ENCODE measurements at places on chromosomes 7 and 10.

- no peak for DNase-seq
These were observed 558.7 kb upstream of the FOXK1 start for GRCh38 chr7:4123346-4123745.

GRCh38 chr7:15228831-15229230 is 326.3 kb upstream of the DGKB start:
- DNase-seq = no peak

GRCh38 chr7:11831736-11832495 is at the start of gene THSD7A:
Gene THSD7A (minus strand): TSS chr7:11832198. CDS start chr7:11831946, 252 bp downstream.
- no peak for DNase-seq

DNA sequence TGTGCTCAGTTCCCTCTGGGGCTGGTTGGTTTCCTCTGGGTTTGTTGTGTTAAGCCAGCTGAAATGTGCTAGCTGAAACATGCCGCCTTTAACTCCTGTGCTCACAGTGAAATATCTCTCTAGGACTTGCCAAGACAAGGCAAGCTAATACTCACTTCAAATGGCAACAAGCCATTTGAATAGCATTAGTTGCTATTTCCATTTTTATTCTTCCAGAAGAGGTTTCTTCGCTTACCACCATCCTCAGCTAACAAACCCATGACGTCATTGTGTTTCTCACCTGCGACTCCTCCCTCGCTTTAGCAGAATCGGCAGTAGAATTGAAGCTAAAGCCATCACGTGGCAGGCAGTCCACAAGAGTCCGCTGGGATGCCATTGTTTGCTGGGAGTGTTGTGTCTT is 61.3 kb downstream of the ZNF22 start:
- no peak for DNase-seq

DNA sequence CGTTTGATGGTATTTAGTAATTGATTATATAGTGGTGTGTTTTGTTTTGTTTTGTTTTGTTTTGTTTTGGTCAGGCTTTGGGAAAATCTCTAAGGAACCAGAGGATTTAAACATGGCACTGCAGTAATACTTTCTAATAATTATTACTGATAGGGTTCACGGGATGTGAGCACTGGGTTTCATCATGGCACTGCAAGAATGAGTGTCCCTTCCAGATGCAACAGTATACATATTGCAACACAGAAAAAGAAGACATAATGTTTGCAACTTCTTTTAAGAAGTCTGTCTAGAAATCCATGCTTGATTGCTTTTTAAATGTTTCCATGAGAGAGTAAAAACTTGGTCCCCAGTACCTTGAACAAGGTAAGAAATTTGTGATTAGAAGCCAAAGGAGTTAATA is 2.2 kb upstream of the CDCA7L start:
- no peak for DNase-seq

DNA sequence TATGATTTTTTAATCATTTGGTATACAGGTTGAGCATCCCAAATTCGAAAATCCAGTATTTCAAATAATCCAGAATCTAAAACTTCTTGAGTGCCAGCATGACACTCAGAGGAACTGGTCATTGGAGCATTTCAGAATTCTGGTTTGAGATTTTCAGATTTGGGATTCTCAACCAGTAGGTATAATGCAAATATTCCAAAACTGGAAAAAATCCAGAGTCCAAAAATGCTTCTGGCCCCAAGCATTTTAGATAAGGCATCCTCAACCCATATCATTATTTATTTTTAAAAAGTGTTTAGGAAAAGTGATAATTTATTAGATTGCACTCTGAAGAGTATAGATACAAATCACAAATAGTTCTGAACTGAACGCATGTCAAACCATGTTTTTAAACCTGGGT is 120.7 kb downstream of the VPS50 start:
- no peak for DNase-seq

GRCh38 chr7:99112097-99112496 is 31.8 kb downstream of the SMURF1 start:
- no peak for DNase-seq

DNA sequence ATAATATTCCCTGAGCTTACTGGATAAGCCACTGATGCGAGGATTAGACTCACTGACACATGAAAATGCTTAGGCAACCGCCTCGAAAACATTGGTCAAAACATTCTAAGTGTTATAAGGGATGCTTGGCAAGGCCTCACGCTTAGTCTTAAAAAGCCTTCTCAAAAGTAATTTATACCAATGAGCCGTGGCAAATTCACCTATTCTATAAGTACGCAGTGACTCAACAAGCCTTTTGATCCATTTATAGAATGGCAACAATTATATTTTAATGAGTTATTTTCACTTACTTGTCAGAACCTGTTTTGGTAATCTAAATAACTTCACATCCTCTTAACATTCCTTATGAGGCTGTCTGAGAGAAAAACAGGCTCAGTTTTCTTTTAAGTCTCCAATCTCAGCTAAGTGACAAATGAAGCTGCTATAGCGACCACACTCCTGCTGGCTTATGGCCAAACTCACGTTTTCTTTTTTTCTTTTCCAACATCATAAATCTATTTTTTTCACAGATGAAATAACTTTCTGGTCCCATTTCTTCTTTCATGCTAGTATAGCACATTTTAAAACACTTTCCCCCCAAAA is 121.2 kb upstream of the AFAP1L2 start:
- no peak for DNase-seq

DNA sequence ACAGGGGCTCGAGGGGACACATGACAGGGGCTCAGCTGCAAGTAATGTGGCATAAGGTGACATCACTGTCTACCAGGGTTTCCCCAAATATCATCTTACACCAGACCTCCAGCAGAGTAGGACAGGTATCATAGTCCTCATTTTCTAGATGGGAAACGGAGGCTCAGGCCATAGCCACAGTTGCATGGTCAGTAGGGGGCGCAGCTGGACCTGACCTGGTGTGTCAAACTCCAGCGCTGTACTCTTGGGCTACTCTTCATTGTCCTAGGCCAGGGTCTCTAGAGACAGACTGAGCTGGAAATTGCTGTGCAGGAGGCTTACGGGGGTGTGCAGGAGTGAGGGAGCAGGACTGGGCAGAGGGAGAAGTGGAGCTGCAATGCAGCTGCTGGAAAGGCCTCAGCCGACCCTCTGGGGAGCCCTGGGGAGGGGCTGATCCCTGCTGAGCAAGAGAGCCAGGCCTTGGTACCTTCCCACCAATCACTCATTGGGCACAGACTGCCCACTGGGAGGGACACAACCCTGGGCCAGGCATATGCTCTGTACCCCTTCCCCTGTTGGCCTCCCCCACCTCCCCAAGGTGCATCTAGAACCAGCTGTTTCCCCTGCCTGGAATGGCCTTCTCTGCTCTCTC is 89.9 kb downstream of the CDH23 start:
- DNase-seq = no peak

DNA sequence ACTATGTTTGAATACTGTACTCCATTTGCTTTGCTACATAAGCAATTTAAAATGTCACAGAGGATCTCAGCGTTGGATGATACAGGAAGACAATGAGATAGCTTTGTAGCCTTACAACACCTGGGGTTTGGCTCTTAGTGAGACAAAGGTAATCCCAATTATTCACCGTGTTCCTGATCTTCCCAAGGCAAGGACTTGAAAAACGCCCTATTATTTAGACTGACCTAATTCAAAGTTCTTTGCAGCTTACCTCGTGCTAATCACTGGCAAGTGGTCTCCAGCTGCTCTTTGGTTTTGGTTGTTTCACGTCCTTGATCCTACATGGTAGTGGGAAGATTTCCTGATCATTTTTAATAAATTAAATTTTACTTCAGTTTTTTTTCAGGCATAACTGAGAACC is 23.0 kb upstream of the C7orf33 start:
- no peak for DNase-seq

GRCh38 chr7:43076189-43076605 is 36.2 kb upstream of the HECW1 start:
- DNase-seq = no peak

- DNase-seq = no peak
These were observed 12.2 kb upstream of the CHST15 start for GRCh38 chr10:124105594-124105993.

GRCh38 chr7:100166317-100166940 is 2.0 kb downstream of the GAL3ST4 start:
- no peak for DNase-seq

- no peak for DNase-seq
These were observed 54.7 kb downstream of the MAPK8 start for GRCh38 chr10:48361176-48361575.

DNA sequence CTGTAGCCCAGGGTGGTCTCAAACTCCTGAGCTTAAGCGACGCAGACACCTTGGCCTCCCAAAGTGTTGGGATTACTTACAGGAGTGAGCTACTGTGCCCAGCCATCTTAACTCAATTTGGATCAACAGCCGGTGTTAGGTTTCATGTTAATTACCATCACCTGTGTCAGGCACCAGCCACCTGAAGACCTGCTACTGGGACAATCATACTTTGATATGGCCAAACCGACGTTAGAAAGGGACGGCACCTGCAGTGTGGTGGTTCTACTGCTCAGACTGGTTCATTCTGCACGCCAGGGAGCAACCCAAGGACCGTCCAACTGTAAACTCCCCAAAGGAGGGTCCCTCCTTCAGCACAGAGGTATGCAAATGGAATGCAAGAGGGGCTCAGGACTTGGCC is 74.2 kb upstream of the CYTH3 start:
- DNase-seq = no peak

- no peak for DNase-seq
These were observed 11.2 kb downstream of the SUN3 start for GRCh38 chr7:48017674-48018073.
